Activated naive CD8-positive, alpha-beta T cell treated with anti-CD3 and anti-CD28 coated beads, Interleukin-2, amount 50 U/mL, for 16 hours (primary cell): ENCODE measurements at places on chromosomes 7 and 10.

GRCh38 chr10:23192712-23193434 is 761 bp downstream of the PTF1A start:
- DNase-seq, result no peak

- no peak for DNase-seq
These were observed 71.7 kb downstream of the SH3PXD2A start for GRCh38 chr10:103783681-103784080.

DNA sequence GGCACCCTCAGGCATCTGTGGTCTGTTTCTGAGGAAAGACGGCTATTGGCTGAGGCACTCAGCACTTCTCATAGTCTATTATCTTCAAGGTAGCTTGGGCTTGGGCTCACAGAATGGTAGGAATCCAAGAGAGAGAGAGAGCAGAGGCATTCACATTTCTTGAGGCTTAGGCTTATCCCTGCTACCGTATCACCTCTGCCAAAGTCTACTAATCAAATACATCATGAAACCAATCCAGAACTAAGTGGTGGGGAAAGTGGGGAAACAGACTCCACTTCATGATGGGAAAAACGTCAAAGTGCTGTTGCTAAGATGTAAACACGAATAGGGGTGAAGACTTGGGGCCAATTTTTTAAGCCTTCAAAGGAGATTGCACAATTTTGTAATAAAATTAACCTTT is 271.1 kb upstream of the SEMA3D start:
- no peak for DNase-seq

DNA sequence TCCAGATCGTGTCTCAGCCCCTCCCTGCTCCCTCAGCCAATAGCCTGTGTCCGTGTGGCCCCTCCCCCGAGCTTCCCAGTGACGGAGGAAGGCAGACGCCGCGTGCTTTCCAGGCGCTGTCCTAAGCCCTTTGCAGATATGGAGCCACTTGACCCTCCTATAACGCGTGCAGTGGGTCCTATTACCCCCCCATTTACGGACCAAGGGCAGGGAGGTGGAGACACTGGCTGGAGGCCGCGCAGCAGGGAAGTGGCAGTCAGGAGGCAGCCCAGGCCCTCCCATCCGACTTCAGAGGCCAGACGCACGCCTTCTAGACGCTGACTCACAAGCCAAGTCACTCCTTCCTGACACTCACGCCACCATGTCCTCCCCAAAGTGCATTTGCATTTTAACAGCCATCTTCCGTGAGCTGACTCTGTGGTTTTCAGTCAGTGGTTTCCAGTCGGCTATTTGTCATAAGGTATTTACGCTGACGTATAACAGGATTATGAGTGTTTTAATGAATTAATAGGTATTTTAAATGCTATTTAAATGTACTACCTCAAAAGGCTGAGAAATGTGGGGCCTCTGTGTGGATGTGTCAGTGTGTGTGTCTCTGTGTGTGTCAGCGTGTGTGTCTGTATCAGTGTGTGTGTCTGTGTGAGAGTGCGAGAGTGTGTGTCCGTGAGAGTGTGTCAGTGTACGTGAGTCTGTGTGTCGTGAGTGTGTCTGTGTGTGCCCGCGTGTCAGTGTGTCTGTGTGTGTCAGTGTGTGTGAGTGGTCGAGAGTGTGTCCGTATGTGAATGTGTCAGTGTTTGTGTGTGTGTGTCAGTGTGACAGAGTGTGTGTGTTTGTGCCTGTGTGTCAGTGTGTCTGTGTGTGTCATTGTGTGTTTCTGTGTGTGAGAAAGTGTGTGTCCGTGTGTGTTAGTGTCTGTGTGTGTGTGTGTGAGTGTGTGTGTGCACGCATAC is 92.0 kb upstream of the INSIG1 start:
- DNase-seq, result peak; percentile 74

GRCh38 chr7:69537691-69538090 is 60.6 kb upstream of the AUTS2 start:
- DNase-seq, result no peak

DNA sequence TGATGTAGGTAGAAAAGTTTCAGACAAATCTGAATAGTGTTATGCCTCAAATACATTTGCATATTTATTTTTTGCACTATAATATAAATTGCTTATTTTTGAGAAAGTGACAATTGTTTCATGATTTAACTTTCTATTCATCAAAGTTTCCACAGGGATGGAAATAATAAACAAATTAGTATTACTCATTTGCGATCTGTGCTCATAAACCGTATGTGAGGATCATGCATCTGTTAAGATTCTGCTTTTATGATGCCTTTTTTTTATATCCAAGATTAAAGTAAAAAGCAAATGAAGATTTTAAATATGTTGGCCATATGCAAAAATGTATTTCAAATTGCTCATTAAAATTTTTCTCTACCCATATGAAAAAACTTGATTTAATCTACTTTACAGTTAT is 45.2 kb upstream of the CAV2 start:
- no peak for DNase-seq

DNA sequence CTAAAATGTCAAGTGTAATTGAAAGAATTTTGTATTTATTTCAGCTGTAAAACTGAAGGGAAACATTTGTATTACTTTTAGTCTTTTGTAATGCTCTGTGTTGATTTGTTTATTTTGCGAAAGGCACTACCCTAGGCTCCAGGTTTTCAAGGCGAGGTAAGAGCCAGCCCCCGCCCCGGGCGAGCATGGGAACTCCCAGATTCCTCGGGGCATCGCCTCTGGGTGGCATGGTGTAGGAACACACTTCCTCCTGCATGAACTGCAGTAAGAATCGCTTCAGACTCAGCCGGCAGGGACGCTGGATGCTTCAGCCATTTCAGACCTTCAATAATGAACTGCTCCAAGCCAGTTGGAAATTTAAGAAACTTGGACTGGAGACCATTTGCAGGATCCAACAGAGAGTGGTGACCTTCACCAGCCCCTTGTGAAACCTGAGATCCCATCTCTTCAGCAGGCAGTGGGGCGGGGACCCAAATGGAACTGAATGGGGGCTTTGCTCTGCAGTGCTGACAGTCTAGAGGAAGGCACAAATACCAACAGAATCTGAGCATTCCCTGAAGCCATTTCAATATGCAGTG is 544.3 kb upstream of the MGMT start:
- no peak for DNase-seq

DNA sequence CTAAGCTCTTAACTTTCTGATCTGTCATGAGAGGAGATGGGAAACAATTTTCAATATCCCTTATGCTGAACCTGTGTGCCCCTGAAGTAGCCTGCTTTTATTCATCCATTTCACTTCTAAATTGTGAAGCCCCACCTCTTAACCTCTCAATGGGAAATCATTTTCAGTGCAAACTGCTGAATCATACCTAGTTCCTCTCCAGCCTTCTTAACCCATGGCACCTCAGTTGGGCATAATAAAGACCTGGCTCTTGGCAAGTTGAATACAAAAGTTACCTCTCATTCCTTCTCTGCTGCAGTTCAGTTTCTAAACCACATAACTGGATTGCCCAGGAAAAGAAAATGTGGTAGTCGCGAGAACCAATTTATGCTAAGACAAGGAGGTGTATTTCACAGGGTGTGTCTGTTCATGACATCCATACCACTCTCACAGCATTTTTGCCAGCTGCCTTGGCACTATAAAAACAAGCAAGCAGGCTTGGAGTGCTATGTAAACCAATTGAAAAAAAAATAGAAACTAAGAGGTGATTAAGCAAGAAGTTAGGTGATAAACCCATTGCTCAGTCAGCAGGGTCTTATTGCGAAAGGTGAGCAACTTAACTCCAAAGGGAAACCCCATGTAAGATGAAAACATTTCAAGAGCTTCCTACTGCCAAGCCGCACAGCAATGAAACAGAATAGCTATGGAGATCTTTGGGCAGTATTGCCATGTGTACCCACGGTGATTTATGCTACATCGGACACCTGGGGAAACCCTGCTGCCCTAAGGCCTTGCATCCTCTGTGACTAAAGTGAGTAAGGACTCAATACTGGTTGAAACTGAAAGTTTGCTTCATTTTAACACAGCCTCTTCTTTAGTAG is 57.0 kb upstream of the DKK1 start:
- no peak for DNase-seq

DNA sequence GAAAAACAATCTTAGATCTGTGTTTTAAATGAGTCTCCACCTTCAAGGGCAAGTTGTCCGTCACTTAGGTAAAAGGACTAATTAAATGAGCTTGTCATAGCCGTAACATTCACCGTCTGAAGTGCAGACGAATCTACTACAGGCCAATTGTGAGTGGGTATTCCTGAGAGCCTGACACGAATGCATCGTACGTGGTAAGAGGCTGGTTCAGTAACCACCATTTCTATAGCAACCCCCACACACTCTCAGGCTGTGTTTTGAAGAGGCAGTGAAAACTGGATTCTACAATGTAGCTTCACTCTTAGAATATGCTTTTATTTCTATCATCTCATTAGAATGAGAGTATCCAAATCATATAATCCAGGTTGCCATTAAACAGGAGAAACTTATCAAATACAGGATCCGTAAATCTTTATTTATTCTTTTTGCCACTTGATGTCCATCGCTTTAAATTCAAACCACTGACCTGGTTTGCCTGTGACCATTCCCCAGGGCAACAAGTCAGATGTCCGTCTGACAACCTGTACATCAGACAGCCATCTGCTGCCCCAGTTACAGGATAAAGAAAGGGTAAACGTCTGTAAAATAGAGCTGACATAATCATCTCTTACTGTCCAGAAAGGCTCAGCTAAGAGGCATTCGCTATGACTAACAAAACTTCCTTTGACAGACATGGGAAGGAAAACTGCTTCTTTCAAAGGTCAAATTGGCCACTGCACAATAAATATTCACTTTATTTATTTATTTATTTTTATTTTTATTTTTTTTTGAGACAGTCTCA is 70.3 kb upstream of the NMT2 start:
- DNase-seq, result no peak

DNA sequence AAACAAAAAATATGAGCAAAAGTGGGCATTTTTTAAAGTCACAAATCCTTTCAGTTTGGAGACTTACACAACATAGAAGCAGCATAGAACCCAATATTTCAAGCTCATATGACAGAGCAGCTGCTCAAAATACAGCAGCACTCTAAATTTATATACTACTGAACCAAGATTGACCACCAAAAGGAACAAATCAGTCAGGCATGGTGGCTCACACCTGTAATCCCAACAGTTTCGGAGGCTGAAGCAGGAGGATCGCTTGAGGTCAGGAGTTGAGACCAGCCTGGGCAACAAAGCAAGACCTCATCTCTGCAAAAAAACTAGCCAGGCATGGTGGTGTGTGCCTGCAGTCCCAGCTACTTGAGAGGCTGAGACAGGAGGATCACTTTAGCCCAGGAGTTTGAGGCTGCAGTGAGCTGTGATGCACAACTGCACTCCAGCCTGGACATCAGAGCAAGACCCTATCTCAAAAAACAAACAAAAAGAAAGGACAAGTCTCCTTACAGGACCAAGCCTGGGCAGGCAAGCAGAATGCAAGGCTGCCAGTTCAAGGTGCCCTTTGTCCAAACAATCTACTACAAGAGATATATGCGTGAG is 40.0 kb downstream of the PARD3 start:
- no peak for DNase-seq

GRCh38 chr7:33053721-33054120 is 8.9 kb downstream of the NT5C3A start:
- DNase-seq, result no peak

DNA sequence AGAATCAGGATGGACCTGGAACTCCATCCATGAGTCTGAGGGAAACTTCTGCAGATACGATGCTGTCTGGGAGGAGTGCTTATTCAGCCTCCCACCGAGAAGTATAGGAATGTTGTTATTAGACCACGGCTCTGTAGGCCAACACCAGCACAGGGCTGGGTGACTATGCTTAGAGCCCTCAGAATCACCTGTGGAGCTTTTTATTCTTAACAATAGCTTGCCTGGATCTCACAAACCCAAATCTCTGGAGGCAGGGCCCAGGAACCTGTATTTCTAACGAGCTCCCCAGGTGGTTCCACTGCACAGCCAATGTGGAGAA is 55.6 kb upstream of the ARID5B start:
- no peak for DNase-seq

DNA sequence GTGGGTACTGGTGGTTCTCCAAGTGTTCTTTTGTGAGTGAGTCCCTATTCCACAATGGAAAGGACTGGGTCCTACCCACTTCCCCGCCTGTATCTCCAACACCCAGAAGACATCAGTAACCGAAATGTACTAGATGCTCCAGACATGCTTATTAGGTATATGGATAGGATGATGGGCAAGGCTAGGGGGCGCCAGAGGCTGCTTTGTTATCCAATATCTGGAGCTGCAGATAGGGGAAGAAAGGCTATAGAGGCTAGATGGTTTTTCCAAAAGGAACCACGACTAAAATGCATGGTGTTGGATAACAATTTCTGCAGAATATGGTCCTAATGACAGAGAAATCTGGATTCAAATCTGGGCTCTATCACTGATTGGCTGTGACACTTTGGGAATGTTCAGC is 56.2 kb upstream of the TM9SF3 start:
- DNase-seq, result no peak

DNA sequence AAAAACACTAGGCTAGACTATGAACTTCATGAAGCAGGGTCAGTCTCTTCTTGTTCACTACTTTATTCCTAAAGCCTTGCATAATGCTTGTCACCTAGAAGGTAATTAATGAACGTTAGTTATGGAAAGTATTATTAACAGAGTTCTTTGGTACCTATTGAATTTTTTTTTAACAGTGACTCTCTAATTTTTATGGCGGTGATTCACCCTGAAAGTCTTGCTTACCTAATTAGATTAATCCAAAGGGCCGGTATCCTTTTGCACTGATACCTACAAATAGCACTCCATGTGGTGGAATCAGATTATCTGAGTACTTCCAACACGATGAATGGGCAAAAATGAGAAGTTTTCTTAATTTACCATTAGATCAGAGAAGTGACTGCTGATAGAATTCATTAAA is 31.7 kb downstream of the STAM start:
- no peak for DNase-seq

DNA sequence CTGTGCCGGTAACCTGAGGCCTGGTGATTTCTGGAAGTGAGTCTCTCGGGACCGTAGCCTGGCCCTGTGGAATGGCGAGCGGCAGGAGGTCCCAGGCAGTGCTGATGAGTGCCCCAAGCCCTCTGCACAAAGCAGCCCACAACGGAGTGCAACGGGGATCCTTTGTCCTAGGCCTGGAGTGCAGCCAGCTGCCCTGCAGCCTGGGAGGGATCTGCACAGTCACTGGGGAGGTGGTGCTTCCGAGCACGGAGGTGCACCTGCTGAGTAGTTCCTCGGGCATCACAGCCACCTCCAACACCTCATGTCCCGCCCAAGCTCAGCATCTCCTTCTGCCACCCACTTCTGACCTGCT is 162.8 kb upstream of the ZMIZ1 start:
- DNase-seq, result no peak

- DNase-seq, result no peak
These were observed 2.2 kb downstream of the STRIP2 start for GRCh38 chr7:129436335-129436923.

GRCh38 chr7:99379043-99379577 is 4.6 kb downstream of the ARPC1B start:
- no peak for DNase-seq

- no peak for DNase-seq
These were observed 8.7 kb upstream of the MTPAP start for GRCh38 chr10:30357806-30358205.

GRCh38 chr7:27895551-27895950 is 155.6 kb downstream of the TAX1BP1 start:
- DNase-seq, result no peak
